CD4-positive, CD25-positive, alpha-beta regulatory T cell (primary cell): ENCODE measurements at places on chromosomes 4 and X. TPM values are rescaled to one million over a fixed set of nuclear protein-coding genes. Genes with fewer than 3 reads are reported as not detected.
A peak's percentile ranks its signal among the peaks of the same experiment; 100 is the strongest.

DNA sequence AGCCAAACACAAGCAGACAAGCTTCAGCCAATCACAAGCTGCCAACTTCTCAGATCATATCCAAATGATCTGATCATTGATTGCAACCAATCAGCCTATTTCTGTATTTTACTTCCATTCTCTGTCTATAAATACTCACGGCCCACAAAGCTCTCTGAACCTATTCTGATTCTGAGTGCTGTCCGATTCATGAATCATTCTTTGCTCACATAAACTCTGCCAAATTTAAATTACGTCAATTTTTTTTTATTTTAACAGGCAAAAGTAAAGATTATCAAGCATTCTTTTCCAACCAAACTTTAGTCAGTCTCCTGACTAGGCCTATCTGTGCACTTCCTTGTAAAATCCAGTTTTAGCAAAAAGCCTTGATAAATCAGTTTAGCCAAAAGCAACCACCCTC, 1.8 kb upstream of the TCEANC start:
- no peak overlapping the region for H3K27ac ChIP-seq
- peaks cover 22% of the 10 kb centered on the region for H3K4me1 ChIP-seq
- H3K36me3 ChIP-seq = no peaks in the 10 kb centered on the region
- H3K4me3 ChIP-seq = no peak overlapping the region
- DNase-seq = no peak

GRCh38 chrX:145393702-145394235, 146.5 kb downstream of the SPANXN1 start:
- no peaks in the 10 kb centered on the region for H3K27me3 ChIP-seq
- no peaks in the 10 kb centered on the region for H3K4me1 ChIP-seq
- DNase-seq = no peak
- H3K36me3 ChIP-seq = no peaks in the 10 kb centered on the region

- no peaks in the 10 kb centered on the region for H3K4me1 ChIP-seq
- H3K4me3 ChIP-seq = no peak overlapping the region
- no peak overlapping the region for H3K27ac ChIP-seq
Observed at GRCh38 chr4:123477711-123478209, 81.2 kb downstream of the SPRY1 start.

GRCh38 chr4:1988327-1988724, 20.4 kb downstream of the NELFA start:
- H3K4me1 ChIP-seq = no peaks in the 10 kb centered on the region
- H3K36me3 ChIP-seq = peaks cover 57% of the 10 kb centered on the region
- H3K27ac ChIP-seq = no peak overlapping the region
- no peak overlapping the region for H3K4me3 ChIP-seq
- H3K27me3 ChIP-seq = no peaks in the 10 kb centered on the region

- no peaks in the 10 kb centered on the region for H3K36me3 ChIP-seq
- no peaks in the 10 kb centered on the region for H3K4me1 ChIP-seq
- no peak overlapping the region for H3K4me3 ChIP-seq
Observed at GRCh38 chr4:56828784-56829535, 7.5 kb upstream of the SPINK2 start.

DNA sequence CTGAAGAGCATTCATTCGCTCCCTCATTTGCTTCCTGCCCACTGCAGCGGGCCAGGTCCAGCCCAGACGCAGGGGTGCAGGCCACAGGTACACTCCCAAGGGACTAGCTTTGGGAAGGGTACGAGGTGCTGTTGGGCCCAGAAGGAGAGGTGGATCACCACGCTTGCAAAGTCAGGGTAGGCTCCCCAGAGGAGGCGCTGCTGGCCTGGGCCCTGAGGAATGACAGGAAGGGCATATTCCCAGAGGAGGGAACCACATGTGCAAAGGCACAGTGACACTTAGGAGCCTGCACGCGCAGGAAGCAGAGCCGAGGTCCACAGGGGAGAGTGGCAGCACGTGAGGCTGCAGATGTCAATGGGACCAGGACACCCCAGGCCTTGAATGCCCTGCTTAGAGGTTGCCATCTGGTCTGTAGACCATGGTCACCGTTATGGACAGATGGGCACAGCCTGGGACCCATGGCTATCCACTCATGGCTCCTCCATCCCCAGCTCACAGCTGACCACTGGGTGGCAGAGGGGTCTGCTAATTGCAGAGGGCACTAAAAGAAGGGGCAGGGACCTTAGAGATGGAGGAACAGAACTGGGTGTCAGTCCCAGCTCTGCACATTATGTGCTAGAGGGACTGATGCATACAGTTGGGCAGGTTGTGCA, 7.9 kb downstream of the HTRA3 start:
- no peak overlapping the region for H3K27ac ChIP-seq
- no peaks in the 10 kb centered on the region for H3K36me3 ChIP-seq
- no peak overlapping the region for H3K4me3 ChIP-seq

DNA sequence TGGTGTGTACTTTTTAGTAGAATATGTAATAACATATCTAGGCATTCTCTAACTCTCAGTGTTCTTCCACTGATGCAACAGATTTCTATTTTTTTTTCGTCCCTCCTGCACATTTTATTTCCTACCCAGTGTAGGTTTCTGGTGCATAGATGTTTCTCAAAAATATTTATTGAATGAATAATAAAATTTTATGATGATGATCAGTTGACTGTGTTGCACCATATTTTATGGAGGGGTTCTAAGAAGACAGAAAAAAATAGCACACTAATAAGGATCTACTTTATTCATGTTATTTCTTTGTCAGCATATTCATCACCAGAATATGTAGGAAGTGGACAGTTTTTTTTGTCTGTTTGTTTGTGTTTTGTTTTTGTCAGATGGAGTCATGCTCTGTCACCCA, 2529.3 kb downstream of the ARAP2 start:
- H3K27me3 ChIP-seq = no peaks in the 10 kb centered on the region
- H3K27ac ChIP-seq = no peak overlapping the region
- no peaks in the 10 kb centered on the region for H3K4me1 ChIP-seq
- DNase-seq = no peak

GRCh38 chr4:27684610-27685011, 824.0 kb downstream of the STIM2 start:
- no peak overlapping the region for H3K27ac ChIP-seq
- no peaks in the 10 kb centered on the region for H3K27me3 ChIP-seq
- DNase-seq = peak; percentile 4

- no peaks in the 10 kb centered on the region for H3K36me3 ChIP-seq
- DNase-seq = peak; percentile 78
- peak overlapping the region; percentile 54 for H3K4me3 ChIP-seq
- H3K27me3 ChIP-seq = no peaks in the 10 kb centered on the region
- H3K4me1 ChIP-seq = no peaks in the 10 kb centered on the region
Observed at GRCh38 chr4:143358923-143359643, 22.4 kb downstream of the GAB1 start.

GRCh38 chrX:131845201-131845600, 177.9 kb upstream of the STK26 start:
- no peaks in the 10 kb centered on the region for H3K36me3 ChIP-seq
- no peak overlapping the region for H3K27ac ChIP-seq
- no peaks in the 10 kb centered on the region for H3K27me3 ChIP-seq
- H3K4me3 ChIP-seq = no peak overlapping the region
- no peak for DNase-seq
- H3K4me1 ChIP-seq = no peaks in the 10 kb centered on the region

GRCh38 chr4:169940460-169940859, 85.7 kb downstream of the MFAP3L start:
- no peak overlapping the region for H3K27ac ChIP-seq
- H3K36me3 ChIP-seq = no peaks in the 10 kb centered on the region
- no peak for DNase-seq

DNA sequence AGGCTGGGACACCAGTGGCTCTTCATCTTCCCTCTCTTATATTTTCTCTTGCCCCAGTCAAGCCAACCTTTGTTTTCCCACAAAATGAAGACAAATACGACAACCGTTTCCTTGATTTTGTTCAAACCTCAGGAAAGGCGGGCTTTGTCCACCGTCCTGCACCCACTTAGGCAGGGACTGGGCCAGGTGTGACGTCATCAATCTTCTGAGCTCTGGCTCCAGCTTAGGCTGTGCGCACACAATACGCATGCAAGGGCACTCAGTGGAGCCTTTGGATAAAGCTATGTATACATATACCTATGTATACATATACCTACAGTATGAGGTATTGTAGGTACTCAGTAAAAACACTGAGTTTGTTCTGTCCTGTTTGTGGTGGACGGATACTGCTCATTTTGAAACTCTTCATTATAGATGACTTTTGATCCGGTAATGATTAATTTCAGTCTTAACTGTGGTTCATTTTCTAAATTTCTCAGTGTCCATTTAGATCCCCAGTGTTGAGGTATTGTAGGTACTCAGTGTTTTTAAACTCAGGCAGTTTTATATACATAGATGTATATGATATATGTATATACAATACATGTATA, 194.9 kb downstream of the MGST2 start:
- peaks cover 9% of the 10 kb centered on the region for H3K4me1 ChIP-seq
- H3K27ac ChIP-seq = no peak overlapping the region
- H3K27me3 ChIP-seq = no peaks in the 10 kb centered on the region

GRCh38 chrX:9644335-9644734, 121.3 kb downstream of the GPR143 start:
- no peaks in the 10 kb centered on the region for H3K27me3 ChIP-seq
- H3K4me3 ChIP-seq = no peak overlapping the region
- no peak for DNase-seq
- H3K36me3 ChIP-seq = no peaks in the 10 kb centered on the region
- H3K4me1 ChIP-seq = peaks cover 12% of the 10 kb centered on the region
- no peak overlapping the region for H3K27ac ChIP-seq

DNA sequence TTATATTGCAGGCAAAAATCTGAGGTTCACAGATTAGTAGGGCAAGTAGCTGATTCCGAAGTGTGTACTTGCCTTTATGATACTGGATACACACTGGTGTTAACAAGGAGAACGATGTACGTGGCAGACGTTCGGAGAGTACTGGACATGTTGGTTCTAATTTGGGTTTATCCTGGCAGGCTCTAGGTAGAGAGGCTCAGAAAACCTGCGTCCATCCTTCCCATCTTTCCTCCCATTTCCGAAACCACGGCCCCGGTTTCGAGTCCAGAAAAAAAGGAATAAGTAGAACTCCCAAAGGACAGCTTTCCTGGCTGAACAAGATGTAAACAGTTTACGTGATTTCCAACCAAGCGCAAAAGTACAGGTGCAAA, 351 bp upstream of the SLC30A9 start:
- DNase-seq = no peak
- peak overlapping the region; percentile 82 for H3K27ac ChIP-seq
- H3K36me3 ChIP-seq = no peaks in the 10 kb centered on the region
- H3K4me1 ChIP-seq = peaks cover 16% of the 10 kb centered on the region
- H3K27me3 ChIP-seq = no peaks in the 10 kb centered on the region

DNA sequence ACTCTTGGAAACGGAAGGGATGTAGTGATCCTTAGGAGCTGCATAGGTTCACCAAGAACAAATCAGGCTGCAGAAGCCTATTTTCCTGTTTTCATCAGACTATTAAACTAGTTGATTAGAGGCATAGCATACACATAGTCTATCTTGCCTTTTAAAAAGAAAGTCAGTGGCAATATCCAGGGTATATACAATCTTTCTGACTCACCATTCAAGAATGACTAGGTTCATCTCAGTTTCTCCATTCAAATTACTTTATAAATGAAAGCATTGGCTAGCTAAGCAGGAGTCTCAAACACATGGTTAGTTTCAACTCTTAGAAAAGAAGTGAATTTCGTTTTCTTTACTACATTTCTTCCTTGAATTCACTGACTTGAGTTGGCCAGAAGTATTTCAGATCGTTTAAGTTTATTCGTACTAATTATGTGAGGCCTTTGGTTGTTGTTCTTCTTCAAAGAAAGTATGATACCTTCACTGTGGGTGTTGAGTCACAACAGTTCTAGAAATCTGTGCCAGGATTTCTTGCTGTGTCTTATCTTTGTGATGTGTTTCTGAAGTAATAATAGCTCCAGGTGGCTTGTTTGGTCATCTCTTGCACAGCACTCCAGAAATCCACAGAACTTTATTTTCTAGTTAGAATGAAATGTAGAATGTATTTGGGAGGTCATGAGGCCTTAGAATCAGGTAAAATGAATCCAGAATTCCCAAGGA, 88.2 kb downstream of the AWAT2 start:
- no peak overlapping the region for H3K4me3 ChIP-seq
- H3K36me3 ChIP-seq = no peaks in the 10 kb centered on the region
- H3K27me3 ChIP-seq = peaks cover 2% of the 10 kb centered on the region
- no peak overlapping the region for H3K27ac ChIP-seq

- no peaks in the 10 kb centered on the region for H3K27me3 ChIP-seq
- no peaks in the 10 kb centered on the region for H3K36me3 ChIP-seq
- H3K27ac ChIP-seq = no peak overlapping the region
- H3K4me3 ChIP-seq = no peak overlapping the region
- DNase-seq = no peak
Observed at GRCh38 chr4:187070158-187070557, 346.5 kb upstream of the FAT1 start.

DNA sequence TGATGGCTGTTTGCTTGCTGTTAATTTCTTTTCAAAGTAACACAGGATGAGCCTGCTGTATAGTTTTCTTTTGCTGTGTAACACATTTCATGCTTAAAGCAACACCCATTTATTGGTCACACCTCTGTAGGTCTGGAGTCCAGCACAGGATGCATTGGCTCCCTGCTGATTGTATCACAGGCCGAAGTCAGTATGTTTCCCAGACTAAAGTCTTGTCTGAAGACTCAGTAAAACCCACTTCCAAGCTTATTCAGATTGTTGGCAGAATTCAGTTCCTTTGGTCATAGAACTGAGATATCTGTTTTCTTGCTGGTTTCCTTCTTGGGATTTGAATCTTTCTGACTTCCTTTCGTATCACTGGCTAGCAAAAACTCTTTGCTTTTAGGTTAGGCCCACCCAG, 54.3 kb downstream of the LRP2BP start:
- no peaks in the 10 kb centered on the region for H3K27me3 ChIP-seq
- no peak overlapping the region for H3K27ac ChIP-seq
- H3K36me3 ChIP-seq = peaks cover 17% of the 10 kb centered on the region
- no peak overlapping the region for H3K4me3 ChIP-seq

DNA sequence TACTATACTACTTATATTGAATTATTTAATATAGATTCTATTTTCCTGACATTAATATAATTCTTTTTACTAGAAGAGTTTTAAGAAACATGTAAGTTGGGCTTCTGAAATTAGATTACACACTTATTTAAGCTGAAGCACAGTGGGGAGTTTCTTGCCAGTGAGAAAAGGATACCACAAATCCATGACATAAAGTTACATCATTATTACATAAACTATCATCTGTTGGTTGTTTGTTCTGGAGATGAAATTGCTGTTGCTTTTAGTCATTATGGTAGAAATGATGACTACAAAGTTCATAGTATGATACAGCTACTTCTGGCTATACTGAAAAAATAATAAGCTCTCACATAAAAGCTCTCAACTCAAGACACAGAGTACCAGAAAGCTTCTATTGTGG, 880.4 kb downstream of the PCDH18 start:
- no peaks in the 10 kb centered on the region for H3K27me3 ChIP-seq
- H3K4me1 ChIP-seq = no peaks in the 10 kb centered on the region
- H3K4me3 ChIP-seq = no peak overlapping the region
- no peak overlapping the region for H3K27ac ChIP-seq

Gene CT47B1
- not detected for total RNA-seq

Gene FAM241A
- total RNA-seq = 3.9 TPM

Gene PNPLA4
- total RNA-seq = 2.8 TPM

Gene MAGEA3
- total RNA-seq = not detected

Gene FGFBP1
- not detected for total RNA-seq

Gene BTC
- total RNA-seq = not detected

Gene CT83
- not detected for total RNA-seq
